Muscle of leg (tissue), 16 donors: ENCODE measurements at places on chromosomes 7 and 10. TPM values are rescaled to one million over a fixed set of nuclear protein-coding genes. Genes with fewer than 3 reads are reported as not detected.
A peak's percentile ranks its signal among the peaks of the same experiment; 100 is the strongest.

The AKR1C2 gene
- 10.9 TPM for total RNA-seq

The ITPRID1 gene
- total RNA-seq, result 0.44 TPM

GRCh38 chr7:133563251-133563650 lies 310.4 kb downstream of the EXOC4 start:
- DNase-seq, result no peak
- no peak overlapping the region for H3K4me3 ChIP-seq
- no peaks in the 10 kb centered on the region for H3K36me3 ChIP-seq

GRCh38 chr10:80457554-80458262 lies 3.6 kb downstream of the TSPAN14 start:
- H3K27me3 ChIP-seq, result no peaks in the 10 kb centered on the region
- no peak for DNase-seq
- H3K36me3 ChIP-seq, result no peaks in the 10 kb centered on the region
- H3K27ac ChIP-seq, result peak overlapping the region; percentile 76

GRCh38 chr7:33885290-33886148 lies 19.8 kb upstream of the BMPER start:
- H3K4me1 ChIP-seq, result peaks cover 3% of the 10 kb centered on the region
- peak; percentile 18 for DNase-seq
- H3K36me3 ChIP-seq, result no peaks in the 10 kb centered on the region
- H3K27ac ChIP-seq, result no peak overlapping the region
- H3K27me3 ChIP-seq, result no peaks in the 10 kb centered on the region

- no peak for DNase-seq
- no peaks in the 10 kb centered on the region for H3K36me3 ChIP-seq
- no peaks in the 10 kb centered on the region for H3K27me3 ChIP-seq
- no peaks in the 10 kb centered on the region for H3K4me1 ChIP-seq
- H3K27ac ChIP-seq, result no peak overlapping the region
Observed at GRCh38 chr10:53489335-53490182, 717.0 kb upstream of the MBL2 start.
